ENCODE measurements at places on chromosomes 16 and 17.
A peak's percentile ranks its signal among the peaks of the same experiment; 100 is the strongest.

- no peak for DNase-seq
Measured at GRCh38 chr17:66415366-66416206, 113.2 kb downstream of the PRKCA start.

- no peak for DNase-seq
Measured at GRCh38 chr17:34235389-34236028, 19.6 kb upstream of the CCL2 start.

DNA sequence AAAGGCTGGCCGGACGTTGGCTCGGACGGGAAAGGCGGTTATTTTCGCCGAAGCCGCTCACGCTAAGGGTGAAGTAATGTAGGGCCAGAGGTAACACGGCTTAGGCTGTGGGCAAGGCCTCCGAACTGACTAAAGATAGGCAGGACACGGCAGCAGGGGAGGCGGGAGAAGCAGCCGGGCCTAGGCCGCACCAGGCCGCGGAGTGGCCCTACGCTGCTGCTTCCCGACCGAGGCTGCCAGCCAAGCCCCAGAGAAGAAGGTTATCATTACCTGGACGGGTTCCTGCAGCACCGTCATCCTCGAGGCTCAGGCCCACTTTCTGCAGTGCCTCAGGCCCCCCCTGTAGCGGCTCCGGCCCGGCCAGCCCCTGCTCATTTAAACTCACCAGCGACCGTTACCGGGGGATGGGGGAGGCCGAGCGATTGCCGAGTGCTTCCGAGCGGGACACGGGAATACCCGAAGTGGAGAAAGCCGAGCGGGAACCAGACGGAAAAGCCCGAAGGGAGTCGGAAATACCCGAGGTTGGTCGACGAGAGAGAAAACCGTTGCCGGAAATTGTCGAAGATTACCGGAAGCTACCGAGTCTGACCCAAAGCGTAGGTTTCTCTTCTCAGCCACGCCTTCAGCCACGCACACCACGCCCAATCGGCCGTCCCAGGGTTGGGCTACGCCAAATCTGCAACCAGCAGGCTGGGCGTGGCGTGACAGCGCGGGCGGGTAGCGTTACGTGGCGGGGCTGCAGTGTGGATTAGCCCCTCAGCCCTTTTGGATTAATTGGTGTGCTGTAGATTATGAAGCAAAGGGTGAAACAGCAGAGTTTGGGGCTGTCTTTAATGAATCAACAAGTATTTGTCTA is at the start of gene CDC27:
Gene CDC27 (minus strand): TSS at position 420 of the 856 bp plus-strand sequence. CDS start 123 bp downstream, at position 297.
- DNase-seq, result peak; percentile 100

DNA sequence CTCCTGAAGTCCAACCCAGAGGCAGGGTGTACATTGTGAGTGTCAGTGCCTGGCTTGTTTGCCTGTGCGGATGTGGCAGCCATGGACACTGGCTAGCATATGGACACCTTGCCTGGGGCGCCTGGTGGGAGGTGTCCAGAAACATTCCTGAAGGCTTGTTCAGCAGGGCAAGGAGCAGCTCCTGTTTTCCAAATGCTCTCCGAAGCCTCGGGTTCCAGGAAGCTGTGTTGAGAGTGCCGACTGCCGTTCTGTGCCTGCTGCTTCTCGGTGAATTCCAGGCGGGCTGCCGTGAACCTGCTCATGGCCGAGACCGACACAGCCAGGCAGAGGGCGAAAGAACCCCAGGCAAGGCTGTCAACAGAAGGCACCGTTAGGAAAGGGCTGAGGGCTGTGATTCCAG is 10.9 kb upstream of the DHRS7C start:
- DNase-seq, result no peak

DNA sequence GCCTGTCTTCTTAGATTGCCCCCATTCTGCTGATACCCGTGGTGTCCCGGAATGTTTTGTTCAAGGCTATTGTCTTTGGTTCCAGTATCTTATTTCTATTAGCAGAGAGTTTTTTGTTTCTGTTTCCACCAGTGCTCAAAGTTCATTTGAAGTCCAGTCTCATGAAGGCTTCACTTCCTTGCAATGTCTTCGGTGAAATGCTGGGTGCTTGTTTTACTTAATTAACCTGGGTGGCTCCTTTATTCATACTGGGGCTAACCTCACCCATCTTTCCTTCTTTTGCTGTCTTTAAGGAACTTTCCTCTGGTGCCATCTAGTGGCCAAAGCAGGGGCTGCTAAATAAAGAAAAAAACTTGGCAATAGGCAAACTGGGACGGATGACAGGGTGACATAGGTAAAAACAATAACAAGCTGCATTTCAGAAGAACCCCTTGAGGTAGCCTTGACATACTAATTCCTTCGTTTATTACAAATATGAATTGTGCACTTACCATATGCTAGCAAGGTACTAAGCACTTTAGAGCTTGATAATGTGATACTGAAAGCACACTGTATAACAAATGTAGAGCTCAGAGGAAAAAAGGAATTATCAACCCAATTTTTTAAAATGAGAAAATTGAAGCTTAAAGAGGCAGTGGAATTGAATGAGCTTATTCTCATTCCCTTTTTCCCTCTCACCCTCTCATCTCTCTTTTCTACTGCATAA is 2.8 kb upstream of the SMIM36 start:
- DNase-seq, result peak; percentile 68

DNA sequence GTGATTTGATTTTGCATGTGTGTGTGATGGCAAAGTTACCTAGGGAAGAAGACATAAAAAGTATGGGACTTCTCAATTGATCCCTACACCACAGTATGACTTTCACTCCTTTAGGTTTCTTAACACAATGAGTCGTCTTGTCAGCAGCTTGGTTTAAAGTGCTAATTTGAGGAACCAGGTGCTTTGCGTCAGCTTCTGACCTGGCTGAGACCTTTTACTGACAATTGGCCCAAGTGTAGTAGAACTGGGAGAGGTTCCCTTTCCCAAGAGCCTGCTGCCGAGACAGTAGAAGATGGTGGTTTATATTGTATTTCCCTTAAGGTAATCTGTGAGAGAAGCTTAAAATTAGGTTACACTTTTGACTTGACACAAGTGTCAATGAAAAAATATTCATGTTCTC is 54.9 kb downstream of the LDHD start:
- DNase-seq, result no peak

DNA sequence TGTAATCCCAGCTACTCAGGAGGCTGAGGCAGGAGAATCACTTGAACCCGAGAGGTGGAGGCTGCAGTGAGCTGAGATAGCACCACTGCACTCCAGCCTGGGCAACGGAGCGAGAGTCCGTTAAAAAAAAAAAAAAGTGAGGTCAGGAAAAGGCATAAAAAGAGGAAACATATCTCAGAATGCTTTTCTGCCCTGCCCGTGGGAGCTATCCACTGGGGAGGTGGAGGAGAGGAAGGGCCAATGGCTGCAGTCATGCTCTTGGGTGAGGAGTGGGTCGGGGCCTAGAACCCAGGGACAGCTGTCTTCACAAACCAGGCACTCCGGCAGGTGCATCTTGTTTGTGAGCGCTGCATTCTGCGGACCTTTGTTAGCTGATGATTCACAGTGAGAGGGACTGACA is 60.0 kb upstream of the CDC42EP4 start:
- no peak for DNase-seq

GRCh38 chr16:7437135-7437804 is 104.6 kb downstream of the RBFOX1 start:
- no peak for DNase-seq

- DNase-seq, result no peak
Measured at GRCh38 chr17:67514998-67515397, 137.9 kb downstream of the PITPNC1 start.

- DNase-seq, result no peak
Measured at GRCh38 chr17:58593123-58593522, 78.7 kb upstream of the MTMR4 start.

- DNase-seq, result no peak
Measured at GRCh38 chr16:73062743-73063733, 15.1 kb upstream of the ZFHX3 start.

- no peak for DNase-seq
Measured at GRCh38 chr16:50863644-50864144, 121.8 kb downstream of the CYLD start.

GRCh38 chr16:22787466-22788192 is 26.3 kb upstream of the HS3ST2 start:
- no peak for DNase-seq

DNA sequence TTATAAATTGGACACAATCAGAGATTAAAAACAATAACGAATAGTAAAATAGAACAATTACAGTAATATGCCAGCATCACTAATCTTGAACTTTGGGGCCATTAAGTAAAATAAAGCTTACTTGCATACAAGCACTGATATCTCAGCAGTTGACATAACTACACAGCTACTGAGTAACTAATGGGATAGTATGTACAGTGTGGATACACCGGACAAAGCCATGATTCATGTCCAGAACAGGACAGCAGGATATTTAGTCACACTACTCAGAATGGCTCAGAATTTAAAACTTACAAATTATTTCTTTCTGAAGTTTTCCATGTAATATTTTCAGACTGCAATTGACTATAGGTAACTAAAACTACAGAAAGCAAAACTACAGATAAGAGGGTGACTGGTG is 427.5 kb downstream of the CDH13 start:
- DNase-seq, result no peak

GRCh38 chr17:73231395-73231794 is 30.3 kb downstream of the CPSF4L start:
- DNase-seq, result no peak

GRCh38 chr16:87425941-87426340 is 33.8 kb downstream of the MAP1LC3B start:
- no peak for DNase-seq

DNA sequence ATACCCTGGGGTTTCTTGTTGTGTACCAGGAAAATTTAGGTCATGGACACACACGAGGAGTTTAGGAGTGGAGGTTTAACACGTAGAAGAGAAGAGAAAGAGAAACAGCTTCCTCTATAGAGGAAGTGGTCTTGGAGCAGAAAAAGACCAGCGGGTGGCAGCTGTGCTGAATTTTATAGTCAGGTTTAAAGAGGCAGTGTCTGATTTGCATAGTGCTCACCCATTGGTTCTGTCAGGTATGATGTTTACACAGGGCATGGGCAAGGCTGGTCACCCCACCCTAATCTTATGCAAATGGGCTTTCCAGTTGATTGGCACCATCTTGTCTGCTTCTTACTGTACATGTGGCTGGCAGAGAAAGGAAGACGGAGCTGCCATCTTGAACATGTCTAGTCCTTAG is 309.0 kb downstream of the CDH13 start:
- DNase-seq, result no peak

GRCh38 chr16:75555707-75556430 is at the start of gene TMEM231:
Gene TMEM231, minus strand, starts transcription at chr16:75556252. Its CDS starts 43 bp downstream, at chr16:75556209.
- peak; percentile 97 for DNase-seq

GRCh38 chr17:79923974-79924638 is 84.9 kb upstream of the CBX4 start:
- DNase-seq, result peak; percentile 11

GRCh38 chr17:78977997-78978973 is 1.4 kb downstream of the LGALS3BP start:
- DNase-seq, result peak; percentile 12

- DNase-seq, result no peak
Measured at GRCh38 chr17:50255766-50256635, 18.3 kb upstream of the TMEM92 start.

- no peak for DNase-seq
Measured at GRCh38 chr17:27456681-27457359, 572 bp downstream of the KSR1 start.

- no peak for DNase-seq
Measured at GRCh38 chr17:6402258-6402657, 32.7 kb downstream of the AIPL1 start.

DNA sequence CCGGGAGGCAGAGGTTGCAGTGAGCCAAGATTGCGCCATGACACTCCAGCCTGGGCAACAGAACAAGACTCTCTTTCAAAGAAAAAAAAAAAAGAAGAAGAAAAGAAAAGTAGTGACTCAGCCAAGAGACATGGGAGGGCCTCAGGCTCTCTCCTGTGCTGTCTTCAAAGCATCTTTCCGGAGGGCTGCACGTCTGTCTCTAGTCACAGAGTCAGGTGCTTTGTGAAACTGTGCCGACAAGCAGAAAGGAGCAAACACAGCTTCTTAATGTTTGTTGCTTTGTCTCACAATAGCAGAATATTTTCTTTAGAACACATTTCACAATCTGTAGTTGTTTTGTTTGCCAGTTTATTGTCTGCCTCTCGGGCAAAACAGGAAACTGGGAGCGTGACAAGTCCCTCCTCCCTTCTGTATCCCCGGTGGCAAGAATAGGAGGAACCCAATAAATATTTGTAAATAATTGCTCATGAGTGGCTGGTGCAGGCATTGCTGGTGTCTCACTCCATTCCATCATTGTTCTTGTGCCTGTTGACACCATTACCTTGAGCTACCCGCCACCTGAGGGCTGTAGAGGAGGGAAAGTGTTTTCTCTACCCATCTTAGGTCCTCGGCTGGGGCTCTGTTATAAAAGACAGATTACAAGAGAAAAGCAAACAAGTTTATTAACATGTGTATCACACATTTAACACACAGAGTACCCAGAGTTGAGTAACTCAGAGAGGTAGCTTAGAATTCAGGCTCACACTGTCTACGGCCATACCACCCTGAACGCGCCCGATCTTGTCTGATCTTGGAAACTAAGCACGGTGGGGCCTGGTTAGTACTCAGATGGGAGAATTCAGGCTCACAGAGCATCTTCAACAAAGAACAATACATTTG is 5.5 kb downstream of the GAST start:
- DNase-seq, result peak; percentile 49

GRCh38 chr16:53771655-53772497 is 67.9 kb downstream of the FTO start:
- no peak for DNase-seq

- no peak for DNase-seq
Measured at GRCh38 chr17:47276868-47277267, 23.2 kb downstream of the ITGB3 start.

GRCh38 chr17:74460996-74461395 is 5.4 kb upstream of the CD300A start:
- DNase-seq, result no peak

- no peak for DNase-seq
Measured at GRCh38 chr16:28876019-28876659, 2.1 kb upstream of the ATP2A1 start.

GRCh38 chr16:3716831-3717234 is 491 bp downstream of the TRAP1 start:
- no peak for DNase-seq

GRCh38 chr16:85556456-85557082 is 56.6 kb upstream of the GSE1 start:
- DNase-seq, result peak; percentile 33

DNA sequence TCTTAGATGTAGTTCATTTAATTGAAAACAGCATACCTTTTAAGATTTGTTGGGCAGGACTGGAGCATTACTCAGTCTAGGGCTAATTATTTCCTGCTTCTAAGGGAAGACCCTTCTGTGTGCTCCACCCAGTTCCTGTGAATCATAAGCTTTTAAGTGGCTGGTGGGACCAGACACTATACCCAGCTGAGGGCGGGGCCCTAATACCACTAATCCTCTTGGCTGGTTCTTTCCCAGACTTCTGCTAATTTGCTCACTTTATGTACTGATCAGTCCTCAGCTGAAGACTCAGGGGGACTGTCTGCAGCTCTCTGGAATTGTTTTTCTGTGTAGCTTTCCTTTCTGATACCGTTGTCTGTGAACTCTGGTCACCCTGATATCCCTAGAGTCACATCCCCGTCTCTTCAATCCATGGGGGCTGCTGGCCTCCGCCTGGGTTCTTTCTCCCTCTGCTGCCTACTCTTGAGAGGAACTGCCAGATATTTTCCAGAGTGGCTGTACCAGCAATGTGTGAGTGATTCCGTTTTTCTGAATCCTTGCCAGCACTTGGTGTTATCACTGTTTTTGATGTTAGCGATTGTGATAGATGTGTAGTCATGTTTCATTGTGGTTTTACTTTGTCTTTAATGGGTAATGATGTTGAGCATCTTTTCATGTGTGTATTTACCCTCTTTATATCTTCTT is 35.1 kb downstream of the MFSD11 start:
- peak; percentile 87 for DNase-seq

GRCh38 chr16:72111657-72112451 is 18.2 kb downstream of the DHX38 start:
- DNase-seq, result no peak
